ENCODE measurements at places on chromosomes 16 and 17.
A peak's percentile ranks its signal among the peaks of the same experiment; 100 is the strongest.

DNA sequence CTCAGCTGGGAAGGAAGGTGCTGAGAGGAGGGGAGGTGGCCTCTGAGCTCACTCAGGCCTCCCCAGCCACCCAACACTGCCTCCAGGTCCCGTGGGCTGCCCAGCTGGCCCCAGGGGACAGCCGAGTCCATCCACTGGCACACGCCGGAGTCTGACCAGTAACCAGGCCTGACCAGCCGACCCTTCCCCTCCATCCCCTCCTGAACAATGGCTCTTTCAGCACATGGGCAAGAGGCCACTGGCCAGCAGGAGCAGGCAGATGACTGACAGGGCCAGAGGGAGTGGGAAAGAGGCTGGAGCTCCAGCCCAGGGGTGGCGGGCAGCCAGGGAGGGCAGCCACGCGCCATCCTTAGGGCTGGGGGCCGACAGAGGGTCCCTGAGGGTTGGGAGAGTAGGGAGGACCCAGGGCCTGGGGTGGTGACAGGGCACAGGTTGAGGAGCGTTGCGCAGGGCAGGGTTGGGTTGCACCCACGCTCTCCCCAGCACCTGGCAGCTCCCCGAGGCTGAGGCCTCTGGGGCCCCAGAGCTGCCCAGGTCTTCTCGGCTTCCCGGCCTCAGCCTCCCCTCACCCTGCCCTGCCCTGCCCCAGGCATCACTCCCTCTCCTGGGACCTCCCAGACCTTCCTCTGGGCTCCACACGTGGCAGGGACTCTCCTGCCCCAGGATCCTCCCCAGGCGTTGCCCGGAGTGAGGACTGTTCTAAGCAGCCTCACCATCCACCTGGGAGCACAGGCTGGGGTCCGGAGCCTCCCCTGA lies 20.2 kb upstream of the SLC38A10 start:
- no peak for DNase-seq

DNA sequence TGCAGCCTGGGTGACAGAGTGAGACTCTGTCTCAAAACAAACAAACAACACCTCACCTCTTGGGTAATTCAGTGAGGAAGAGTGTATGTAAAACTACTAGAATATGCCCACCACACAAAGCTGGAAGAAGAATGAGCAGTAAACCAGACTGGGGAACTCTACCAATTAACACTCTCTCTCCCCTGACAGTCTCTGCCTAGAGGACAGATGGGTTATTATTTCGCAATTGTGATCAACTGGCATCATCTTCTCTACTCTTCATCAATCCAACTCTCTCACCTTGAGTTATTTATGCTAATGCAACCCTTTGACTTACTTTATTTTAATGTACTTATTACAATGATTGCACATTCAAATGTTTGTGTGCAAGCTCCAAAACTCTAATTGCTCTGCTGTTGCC lies 205.6 kb downstream of the XYLT1 start:
- no peak for DNase-seq

GRCh38 chr16:62018301-62019060 lies 17.8 kb downstream of the CDH8 start:
- no peak for DNase-seq

DNA sequence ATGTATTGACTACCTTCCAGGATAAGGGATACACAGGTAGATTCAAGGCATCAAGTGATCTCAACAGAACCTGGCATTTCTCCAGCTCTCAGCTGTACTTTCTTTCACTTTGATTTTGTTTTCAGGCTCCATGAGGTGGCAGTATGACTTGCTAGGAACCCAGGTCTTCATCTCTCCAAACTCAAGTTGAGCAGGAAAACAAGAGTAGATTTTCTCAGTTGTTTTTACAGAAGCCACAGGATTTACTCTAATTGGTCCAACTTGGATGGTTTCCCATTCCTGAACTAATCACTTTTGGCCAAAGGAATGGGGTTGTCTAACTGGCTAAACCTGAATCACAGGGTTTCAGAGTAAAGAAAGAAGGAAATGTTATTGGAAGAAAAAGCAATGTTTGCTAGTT lies 146.6 kb downstream of the TRIM37 start:
- peak; percentile 85 for DNase-seq

DNA sequence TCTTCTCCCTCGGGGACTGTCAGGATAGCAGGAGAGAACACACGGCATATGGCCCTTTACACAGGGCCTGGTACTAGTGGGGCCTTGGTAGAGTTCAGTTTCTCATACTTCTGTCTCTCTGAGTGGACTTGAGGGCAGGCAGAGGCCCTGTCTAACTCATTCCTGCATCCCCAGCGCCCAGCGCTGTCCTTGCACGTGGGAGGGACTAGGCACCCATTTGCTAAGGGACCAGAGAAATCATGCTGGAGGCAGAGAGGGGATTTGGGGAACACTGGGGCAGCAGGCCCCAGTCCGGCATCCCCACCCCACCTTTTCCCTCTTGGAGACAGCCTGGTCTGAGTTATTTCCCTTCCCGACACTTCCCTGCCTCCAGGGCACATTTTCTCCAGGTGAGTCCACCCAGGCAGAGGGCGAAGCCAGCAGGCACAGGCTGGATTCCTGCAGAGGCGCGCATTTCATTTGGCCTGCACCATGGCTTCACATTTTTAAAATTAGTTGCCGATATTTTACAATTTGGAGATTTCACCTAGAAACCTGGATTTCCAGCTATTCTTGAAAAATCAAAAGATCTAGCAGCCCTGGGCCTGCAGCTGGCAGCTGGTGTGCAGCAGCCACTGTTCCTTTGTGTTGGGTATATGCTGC lies 9.7 kb upstream of the NKD1 start:
- peak; percentile 78 for DNase-seq

- peak; percentile 66 for DNase-seq
These were observed 5.7 kb downstream of the OR4D2 start for GRCh38 chr17:58172369-58173071.

GRCh38 chr17:12743046-12743445 lies 46.3 kb upstream of the ARHGAP44 start:
- no peak for DNase-seq

- DNase-seq = no peak
These were observed 8.1 kb upstream of the SLC6A4 start for GRCh38 chr17:30243568-30243967.

- DNase-seq = no peak
These were observed 10.4 kb downstream of the LLGL2 start for GRCh38 chr17:75535871-75536270.

DNA sequence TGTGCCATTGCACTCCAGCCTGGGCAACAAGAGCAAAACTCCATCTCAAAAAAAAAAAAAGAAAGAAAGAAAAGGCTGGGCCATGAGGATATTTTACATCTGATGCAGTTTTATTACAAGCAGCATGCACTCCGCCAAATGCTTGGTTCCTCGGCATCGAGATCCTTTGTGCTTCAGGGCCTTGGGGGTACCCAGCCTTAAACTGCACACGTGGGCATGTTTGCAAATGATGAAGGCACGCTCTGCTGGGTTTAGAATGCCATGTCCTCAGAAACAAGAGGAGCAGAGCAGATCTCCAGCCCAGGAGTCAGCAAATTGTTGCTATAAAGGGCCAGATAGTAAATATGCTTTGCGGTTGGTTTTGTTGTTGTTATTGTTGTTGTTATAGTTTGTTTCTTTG lies 153.2 kb downstream of the KATNIP start:
- DNase-seq = no peak

- no peak for DNase-seq
These were observed 5.4 kb downstream of the SPATA2L start for GRCh38 chr16:89695875-89696669.

DNA sequence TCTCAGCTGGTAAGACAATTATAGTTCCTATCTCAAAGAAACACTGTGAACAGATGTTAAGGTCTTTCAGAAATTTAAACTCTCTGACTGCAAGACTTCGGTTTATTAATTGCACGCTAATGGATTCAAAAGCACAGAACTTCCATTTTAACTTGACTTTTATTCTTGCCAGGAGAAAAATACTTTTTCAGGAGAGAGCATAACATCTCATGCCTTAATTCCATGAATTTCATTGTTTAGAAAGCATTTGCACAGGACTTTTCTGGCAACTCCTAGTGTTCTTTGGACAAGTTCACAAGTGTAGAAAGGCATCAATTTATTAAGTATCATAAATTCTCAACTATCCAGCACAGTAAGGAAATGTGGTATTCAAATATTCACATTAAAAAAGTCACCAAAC lies 22.4 kb downstream of the STX8 start:
- DNase-seq = no peak

GRCh38 chr17:3763777-3764170 lies 37.2 kb downstream of the ITGAE start:
- DNase-seq = no peak
